ENCODE measurements at places on chromosomes 12 and 14.

DNA sequence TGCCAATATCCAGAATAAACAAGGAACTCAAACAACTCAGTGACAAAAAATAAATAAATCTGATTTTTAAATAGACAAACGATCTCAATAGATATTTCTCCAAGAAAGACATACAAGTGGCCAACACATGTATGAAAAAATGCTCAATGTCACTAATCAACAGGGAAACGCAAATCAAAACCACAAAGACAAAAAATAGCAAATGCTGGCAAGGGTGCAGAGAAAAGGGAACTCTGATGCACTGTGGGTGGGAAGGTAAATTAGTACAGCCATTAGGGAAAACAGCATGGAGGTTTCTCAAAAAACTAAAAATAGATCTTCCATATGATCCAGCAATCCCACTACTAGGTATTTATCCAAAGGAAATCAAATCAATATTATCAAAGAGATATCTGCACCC is 3.5 kb upstream of the EIF5 start:
- DNase-seq: no peak

DNA sequence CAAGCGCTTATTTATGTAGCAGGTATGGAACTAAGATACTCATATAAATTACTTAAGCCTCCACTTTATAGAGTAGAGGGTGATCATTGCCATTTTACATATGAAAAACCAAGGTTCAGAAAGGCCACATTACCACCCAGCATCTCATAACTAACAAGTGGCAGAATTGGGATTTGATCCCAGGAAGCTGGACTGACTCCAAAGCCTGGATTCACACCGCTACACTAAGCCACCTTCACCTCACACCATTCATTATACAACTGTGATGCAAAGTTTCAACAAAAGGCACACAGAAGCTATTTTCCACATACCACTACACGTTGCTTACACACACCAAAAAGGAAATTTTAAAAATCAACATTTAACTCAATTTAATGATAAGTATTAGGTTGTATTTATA is 370.6 kb downstream of the FUT8 start:
- DNase-seq: no peak

GRCh38 chr12:85405262-85405661 is 125.2 kb downstream of the ALX1 start:
- no peak for DNase-seq

GRCh38 chr14:52220924-52221811 is 46.3 kb upstream of the PTGDR start:
- DNase-seq: no peak

DNA sequence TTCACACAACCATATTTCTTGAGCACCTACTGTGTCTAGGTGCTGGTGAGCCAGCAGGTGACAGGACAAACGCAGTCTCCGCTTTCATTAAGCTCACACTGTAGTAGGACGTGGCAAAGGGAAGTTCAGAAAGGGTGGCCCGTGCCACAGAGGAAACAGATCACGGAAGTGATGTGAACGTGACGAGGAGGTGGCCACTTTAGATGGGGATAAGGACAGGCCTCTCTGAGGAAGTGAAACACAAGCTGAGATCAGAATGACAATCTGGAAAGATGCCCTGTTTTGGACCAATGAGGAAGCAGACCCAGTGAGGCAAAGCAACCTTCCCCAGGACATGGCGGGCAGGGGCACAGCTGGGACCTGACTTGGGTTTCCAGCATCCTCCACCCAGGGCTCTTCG is 127.4 kb upstream of the PRMT8 start:
- DNase-seq: no peak

DNA sequence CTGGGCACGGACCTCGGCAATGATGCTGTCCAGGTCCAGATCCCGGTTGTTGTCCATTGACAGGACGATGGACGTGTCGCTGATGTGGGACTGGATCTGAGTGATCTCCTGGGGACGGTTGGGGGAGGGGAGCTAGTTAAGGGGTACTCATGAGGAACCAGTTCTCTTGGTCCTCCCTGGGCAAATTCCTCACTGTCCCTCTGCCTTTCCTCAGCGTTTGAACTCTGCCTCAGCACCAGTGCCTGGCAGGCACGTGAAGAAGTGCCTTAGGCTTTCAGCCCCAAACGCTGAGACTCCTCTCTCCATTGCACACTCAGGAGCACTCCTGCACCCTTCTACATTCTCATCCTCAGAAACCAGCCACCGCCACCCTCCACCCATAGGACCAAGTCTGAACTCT is 9.7 kb downstream of the KRT72 start:
- no peak for DNase-seq

GRCh38 chr12:64186789-64187188 is 35.3 kb downstream of the KICS2 start:
- no peak for DNase-seq

- DNase-seq: peak; percentile 9
Measured at GRCh38 chr12:11553871-11554533, 95.5 kb upstream of the ETV6 start.

DNA sequence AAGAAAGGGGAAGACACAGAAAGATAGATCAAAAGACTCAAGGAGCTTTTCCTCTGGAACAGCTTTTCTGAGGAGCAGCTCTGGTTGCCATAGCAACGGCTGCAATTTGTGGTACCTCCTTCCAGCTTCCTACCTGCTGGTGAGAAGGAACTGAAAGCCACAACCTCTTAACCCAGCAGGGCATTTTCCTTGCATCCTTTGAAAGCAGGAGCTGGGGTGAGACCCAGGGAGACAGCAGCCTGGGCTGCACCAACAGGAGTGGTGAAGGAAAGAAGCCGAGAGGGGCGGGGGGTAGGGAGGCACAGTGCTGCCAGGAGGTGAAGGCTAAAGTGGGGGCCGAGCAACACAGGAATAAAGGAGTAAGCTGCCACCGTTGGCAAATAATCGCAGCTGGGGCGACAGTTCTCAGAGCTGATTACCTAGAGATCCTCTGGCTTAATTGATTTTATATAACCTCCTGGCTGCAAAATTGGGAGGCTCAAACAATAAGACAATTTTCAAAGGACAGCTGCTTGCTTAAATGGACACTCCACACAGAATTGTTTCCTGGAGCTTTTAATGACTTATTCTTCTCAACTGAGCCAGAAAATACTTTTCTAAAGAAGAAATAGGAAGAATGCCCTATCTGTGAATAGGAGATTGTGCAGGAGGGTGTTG is 129.4 kb downstream of the RPAP3 start:
- no peak for DNase-seq

DNA sequence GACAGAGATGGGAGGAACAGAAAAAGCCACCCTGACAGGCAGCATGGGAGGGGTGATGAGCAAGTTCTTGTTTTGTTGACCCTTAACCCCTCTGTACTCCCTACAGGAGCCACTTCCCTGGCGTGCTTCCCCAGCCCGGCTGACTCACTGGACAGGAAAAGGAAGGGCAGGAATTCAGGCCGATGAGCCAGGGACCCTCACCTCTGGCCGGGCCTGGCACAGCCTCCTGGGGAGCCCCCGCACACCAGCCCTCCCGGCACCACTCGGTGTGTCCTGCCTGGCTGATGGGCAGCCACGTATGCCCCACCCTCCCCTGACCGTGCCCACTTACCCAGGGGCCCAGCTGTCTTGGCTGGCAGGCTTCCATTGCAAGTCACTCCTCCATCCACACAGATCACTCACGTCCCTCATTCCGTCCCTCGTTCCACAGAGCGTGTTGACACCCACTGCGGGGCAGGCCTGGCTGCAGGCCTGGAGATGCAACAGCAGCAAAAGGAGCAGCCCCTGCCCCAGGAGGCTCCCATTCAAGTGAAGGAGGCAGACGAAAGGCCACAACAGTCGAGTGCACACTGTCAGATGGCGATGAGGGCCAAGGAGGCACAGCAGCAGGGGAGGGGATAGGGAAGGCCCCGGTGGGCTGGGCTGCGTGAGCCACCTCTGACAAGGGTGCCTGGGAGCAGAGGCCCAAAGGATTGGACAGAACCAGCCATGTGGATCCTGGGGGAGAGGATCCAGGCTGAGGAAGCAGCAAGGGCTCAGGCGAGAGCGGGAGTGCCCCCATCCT is 19.7 kb upstream of the CD9 start:
- no peak for DNase-seq

DNA sequence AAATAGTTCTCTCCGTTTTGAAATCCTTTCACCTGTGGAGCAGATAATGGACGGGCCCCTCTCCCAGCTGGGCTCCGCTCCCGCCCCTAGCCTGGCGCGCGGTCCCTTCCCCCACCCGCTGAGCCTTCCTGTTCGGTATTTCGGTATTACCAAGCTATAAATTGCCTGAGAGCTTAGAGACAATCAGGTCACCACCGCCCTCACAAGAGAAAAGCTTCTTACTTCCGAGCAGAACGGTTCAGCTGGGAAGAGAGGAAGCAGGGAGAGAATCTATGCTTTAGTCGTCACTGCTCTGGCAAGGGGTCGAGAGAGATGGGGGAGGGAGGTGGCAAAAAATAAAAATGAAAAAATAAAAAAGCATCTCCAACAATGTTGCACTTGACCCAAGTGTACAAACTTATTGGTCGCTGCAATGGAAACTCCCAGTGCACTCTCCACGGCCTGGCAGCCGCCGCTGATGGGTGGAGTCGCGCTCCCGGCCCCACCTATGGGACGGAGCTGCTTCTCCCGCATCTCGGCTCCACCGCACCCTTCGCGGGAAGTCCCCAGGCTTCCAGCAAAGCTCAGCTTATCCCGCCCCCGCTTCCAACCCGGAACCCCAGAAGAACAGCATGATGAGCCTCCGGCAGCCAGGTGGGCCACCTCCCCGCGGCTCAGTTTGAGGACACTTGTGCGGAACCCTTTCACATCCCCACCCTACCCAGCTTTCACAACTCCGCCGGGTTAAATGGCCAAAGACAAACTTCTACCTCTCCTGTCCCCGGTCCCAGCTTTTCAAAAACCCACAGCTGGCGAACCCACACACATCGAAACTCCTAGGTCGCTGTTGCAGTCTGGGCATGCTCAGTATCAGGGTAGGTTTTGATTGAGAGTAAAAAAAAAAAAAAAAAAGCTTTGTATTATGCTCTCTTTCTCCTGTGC is 832 bp upstream of the SYT1 start:
- no peak for DNase-seq

GRCh38 chr12:76270657-76271358 is 77.4 kb downstream of the BBS10 start:
- DNase-seq: no peak

DNA sequence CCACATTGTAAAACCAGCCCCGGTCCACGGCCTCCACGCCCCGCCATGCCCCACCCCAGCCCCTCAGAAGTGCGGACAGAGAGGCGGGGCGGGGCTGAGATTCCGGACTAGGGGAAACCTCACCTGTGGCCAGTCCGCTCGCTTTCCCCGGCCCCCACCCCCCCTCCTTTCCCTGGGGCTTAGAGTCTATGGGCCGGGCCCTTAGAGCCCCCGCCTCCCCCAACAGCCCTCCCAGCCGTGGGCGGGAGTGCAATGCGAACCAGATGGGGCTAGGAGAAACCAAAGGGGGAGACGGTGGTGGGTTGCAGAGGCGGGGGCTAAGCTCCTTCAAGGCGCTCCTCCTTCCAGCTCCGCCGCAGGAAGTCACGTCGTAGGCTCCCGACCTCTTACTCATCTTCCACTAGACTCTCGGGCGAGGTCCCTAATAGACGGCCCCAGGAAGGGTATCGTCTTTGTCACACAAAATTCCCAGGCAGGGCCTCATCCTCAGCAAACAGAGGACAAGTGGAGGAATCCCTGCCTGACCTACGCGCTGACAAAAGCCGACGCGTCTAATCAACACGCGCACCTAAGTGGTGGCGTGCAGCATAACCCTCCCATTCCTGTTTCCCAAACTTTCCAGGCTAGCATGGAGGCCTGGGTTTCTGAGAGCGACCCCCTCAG is 1.1 kb upstream of the NAB2 start:
- no peak for DNase-seq

- DNase-seq: no peak
Measured at GRCh38 chr14:68938271-68939150, 40.6 kb downstream of the ACTN1 start.

DNA sequence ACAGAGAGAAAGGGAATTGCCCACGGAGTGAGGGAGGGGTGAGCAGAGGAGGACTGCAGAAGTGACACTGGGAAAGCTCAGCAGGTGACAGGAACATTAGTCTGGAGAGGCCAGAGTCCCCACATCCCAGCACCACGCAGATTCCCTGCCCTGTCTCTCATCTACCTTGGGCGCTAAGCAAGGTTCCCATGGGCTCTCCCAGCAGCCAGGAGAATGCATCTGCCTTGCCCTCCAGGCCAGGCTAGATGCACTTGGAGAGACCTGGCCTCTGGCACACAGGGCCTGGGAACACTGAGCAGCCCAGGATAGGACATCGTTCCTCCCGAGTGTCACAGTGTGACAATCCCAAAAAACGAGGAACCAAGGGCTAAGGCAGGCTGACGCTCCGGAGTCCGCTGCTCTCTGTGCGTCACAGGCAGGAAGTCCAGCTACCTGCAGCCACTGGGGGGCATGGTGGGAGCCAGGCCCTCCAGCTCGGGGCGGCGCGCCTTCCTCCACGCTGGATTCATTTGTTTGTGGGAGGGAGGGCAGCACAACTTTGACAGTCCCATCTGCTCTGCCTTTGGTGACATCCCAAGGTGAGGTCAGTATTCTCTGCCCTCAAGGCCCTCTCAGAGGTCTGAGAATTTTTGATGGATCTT is 5.4 kb upstream of the NGB start:
- no peak for DNase-seq

GRCh38 chr14:63867933-63868921 is 15.4 kb downstream of the SYNE2 start:
- no peak for DNase-seq

All from stimulated activated CD8-positive, alpha-beta memory T cell treated with anti-CD3 and anti-CD28 coated beads, Interleukin-4, amount 100 ng/mL, for 1 hour (primary cell).